SIG-M5 (cell line): ENCODE measurements at places on chromosomes 16 and 17.

GRCh38 chr17:2392252-2393173 lies 8.3 kb downstream of the MNT start:
- peak; percentile 90 for DNase-seq

GRCh38 chr17:47257651-47258339 lies 4.2 kb downstream of the ITGB3 start:
- no peak for DNase-seq

GRCh38 chr17:601244-601925 lies 113.3 kb downstream of the VPS53 start:
- no peak for DNase-seq

DNA sequence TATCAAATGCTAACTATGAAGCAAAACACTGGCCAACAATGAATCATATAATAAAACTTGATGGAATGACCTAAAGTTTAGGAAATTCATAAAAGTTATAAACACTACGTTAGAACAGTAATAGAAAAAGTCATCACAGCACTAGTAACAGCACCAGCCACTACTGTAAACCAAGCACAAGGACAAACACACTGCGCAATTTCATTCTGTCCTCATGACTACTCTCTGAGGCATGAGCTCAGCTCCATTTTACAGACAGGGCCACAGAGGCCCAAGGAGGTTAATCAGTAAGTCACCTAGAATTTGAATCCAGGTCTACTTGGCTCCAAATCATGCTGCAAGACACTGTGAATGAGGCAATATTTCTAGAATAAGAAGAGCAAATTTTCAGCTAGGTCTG lies 13.4 kb downstream of the EMC8 start:
- DNase-seq, result no peak

- no peak for DNase-seq
These were observed 14.2 kb upstream of the PEMT start for GRCh38 chr17:17605729-17606088.

DNA sequence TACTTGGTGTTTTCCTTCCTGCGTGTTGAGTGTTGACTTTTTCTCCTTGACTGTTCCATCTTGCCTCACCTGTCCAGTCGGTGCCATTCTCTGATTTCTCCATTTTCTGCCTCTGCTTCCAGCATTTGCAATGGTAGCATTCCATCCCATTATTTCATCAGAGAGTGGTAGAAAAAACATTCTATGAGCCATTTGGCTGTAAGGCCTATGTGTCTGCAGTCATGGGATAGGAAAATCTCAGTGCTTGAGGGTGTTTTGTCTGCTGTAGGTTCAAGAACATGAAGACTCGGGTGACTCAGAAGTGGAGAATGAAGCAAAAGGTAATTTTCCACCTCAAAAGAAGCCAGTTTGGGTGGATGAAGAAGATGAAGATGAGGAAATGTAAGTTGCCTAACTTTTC lies 2.7 kb downstream of the UTP18 start:
- DNase-seq, result no peak

GRCh38 chr16:81216706-81217105 lies 21.8 kb upstream of the BCO1 start:
- DNase-seq, result no peak

- DNase-seq, result no peak
These were observed 1.9 kb downstream of the MNT start for GRCh38 chr17:2398655-2399571.

- no peak for DNase-seq
These were observed 321.8 kb downstream of the HS3ST3B1 start for GRCh38 chr17:14622615-14623101.

- DNase-seq, result no peak
These were observed 25.0 kb upstream of the KCNJ2 start for GRCh38 chr17:70144260-70144846.

DNA sequence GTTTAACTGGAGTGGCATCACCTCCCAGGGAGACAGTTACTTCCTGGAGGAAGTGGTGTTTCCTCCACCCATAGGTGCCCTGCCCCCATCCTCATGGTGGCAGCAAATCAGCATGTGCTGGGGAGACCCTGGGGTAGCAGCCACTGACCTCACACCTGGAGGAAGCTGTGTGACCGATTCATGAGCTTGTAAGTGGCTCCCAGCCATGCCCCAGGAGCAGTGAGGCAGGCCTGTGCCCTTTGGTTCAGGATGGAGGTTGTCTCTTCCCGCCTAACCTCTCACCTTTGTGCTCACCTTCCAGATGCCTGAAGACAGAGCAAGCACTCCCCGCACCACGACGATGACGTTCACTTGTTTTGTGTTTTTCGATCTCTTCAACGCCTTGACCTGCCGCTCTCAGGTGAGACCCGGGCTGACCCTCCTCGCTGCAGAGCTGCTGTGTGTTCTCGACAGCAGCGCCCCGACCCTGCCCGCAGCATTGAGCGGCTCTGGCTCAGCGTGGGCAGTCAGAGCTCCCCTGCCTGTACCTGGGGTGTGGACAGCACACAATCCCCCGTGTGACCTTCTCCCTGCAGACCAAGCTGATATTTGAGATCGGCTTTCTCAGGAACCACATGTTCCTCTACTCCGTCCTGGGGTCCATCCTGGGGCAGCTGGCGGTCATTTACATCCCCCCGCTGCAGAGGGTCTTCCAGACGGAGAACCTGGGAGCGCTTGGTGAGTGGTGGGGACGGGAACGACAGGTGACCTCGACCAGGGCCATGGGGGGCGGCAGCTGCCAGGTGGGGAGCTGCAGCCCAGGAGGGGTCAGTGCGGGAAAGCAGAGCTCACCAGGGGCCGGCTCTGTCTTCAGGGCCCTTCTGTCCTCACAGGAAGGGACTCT lies 42.8 kb downstream of the MEAK7 start:
- no peak for DNase-seq

DNA sequence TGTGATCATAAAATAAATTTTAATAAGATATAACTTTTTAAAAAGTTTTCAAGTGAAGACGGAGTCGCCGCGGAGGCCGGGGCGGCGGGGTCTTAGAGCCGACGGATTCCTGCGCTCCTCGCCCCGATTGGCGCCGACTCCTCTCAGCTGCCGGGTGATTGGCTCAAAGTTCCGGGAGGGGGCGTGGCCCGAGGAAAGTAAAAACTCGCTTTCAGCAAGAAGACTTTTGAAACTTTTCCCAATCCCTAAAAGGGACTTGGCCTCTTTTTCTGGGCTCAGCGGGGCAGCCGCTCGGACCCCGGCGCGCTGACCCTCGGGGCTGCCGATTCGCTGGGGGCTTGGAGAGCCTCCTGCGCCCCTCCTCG lies at the start of gene FOXC2:
TSS of gene FOXC2 (plus strand) at position 229 of the 365 bp plus-strand sequence. CDS start 507 bp downstream, outside the sequence.
- no peak for DNase-seq

DNA sequence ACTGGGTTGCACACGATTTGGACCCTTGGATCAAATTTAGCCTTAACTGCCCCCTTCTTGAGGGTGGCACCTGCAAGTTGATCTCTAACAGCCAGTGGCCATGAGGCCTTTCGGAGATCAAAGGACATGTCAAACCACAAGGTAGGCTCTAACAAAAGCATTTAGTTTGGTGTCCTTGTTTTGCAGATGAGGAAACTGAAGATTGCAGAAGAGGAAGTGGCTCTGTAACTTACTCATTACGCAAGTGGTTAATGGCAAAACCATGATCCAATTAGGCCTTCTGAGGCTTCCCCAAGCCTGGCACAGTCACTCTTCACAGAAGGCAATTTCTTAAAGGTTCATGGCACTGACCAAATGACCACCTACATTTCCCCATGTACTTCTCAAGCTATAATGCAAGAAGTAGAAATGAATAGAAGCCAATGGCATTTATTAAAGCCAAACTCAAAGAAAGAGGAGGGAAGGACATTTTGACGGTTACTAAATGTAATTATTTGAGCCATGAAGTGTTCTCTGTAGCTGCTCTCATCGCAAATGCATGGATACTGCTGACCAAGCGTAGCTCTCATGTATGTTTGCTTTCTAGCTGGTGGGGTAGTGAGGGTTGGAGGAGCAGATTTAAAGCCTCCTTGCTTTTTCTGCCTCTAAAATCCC lies 32.8 kb upstream of the ABCC12 start:
- peak; percentile 73 for DNase-seq

DNA sequence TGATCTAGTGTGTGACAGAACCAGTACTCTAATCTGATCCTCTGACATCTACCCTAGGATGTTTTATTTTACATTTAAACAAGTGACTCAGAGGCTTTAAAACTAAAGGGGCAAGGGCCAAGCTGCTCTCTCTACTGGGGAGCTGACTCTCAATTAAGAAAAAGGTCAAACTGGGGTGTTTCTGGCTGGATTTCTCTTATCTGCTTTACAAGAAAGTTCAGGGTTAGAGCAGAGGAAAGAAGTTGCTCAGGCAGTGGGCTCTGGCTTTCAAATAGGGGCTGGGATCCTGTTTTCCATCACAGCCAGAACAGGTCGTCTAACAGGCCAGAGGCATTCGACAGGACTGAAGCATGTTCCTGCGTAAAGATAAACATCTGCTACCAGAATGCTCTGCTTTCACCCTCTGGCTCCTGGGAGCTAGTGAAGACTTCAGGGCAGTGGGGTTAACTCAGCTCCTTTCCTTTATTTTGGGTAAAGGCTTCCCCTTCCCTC lies 8.5 kb downstream of the MMP28 start:
- DNase-seq, result no peak

DNA sequence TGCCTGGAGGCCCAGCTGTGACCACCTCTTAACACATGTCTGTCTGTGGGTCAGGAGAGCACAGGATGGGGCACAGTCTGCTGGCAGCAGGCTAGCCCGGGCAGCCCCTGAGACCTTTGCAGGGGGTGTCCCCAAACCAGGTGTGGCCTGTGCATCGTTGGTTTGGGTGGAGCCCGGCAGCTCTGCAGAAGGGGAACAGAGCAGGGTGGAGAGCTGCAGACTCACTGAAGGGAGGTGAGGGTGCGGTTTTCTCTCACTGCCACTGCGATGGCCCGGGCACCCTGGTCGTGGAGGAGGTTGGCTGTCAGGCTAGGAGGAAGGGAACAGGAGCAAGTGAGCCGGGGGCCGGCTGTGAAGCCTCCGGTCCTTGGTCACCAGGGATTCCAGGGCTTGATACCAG lies 28.8 kb downstream of the NLRC3 start:
- no peak for DNase-seq

GRCh38 chr17:77609553-77610517 lies 348.7 kb upstream of the TNRC6C start:
- DNase-seq, result no peak

GRCh38 chr16:31466381-31466841 lies 5.5 kb upstream of the TGFB1I1 start:
- DNase-seq, result no peak

DNA sequence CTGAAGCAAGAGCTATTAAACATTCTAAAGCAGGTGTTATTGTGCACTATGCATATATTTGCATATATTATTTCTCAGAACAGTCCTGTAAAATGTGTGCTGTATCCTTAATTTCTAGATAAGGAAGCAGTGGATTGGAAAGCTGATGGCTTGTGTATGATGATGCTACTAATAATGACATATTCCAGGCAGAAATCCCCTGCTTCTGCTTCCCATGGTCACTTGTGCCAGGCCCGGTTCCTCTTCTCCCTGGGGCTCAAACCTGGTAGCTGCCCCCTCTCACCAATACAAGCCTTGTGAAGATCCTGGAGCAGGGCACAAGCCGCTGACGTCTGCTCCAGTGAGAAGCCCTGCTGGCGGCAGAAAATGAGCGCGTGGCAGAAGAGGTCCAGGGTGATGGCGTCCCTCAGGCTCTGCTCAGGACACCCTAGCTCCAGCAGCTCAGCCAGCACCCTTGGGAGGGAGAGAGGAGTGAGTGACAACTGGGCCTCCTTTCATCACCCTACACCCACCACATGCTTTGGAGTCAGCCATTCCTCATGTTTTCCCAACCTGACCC lies 1.8 kb downstream of the CFAP119 start:
- no peak for DNase-seq

DNA sequence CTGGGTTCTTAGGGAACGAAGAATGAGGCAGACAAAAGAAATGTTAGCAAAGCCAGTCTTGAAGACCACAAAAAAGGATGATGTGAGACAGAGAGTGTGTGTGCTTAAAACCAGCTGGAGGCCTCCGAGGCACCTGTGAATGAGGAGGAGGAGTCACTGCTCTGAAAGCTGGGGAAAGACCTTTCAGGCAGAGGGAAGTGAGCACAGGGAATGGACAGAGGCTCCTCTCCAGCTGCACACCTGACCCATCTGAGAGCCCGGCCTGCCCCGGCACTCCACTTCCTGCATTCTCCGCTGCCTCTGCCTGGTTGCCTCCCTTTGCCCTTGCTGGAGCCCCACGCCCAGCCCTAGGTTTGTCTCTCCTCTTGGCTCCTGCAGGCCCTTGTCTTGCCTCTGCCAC lies 55.2 kb upstream of the SREBF1 start:
- DNase-seq, result no peak

DNA sequence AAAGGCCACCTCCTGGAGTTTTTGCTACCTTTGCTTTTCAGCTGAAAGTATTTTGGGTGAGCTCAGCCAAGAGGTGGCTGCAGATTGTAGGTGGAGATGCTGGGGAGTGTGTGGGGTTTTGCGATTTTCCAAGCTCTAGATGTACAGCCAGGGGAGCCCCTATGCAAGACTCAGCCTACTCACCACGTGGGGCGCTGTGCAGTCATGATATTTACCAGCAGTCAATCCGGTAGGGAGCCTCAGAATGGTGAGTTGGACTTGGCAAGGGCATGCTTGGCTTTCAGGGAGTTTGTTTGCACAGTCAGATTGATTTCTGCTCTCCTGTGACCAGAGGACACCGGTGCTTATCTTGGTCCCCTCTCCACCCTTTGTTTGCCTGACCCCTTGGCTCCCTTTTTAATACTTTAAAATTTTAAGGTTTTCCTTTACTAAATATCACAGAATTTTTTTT lies 175.3 kb downstream of the UTP18 start:
- no peak for DNase-seq

DNA sequence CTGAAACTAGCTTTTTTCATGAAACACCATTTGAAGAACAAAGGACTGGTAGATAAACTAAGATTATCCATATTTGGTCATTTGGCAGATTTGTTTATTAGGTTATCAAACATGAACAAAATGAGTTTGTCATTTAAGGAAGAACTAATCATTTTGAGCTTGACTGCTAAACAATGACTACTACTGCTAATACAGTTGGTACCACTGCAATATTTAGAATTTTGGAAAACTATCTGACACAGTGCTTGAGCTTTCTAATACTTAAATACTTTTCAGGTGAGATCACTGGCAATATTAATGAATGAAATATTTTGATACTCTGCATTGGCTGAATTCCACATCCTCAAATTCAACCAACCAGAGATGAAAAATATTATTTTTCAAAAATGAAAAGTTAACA lies 47.2 kb downstream of the MED13 start:
- DNase-seq, result no peak

- DNase-seq, result no peak
These were observed 4.0 kb upstream of the ABCA10 start for GRCh38 chr17:69232650-69233049.

- no peak for DNase-seq
These were observed 92.1 kb downstream of the TTC19 start for GRCh38 chr17:16091773-16092172.

DNA sequence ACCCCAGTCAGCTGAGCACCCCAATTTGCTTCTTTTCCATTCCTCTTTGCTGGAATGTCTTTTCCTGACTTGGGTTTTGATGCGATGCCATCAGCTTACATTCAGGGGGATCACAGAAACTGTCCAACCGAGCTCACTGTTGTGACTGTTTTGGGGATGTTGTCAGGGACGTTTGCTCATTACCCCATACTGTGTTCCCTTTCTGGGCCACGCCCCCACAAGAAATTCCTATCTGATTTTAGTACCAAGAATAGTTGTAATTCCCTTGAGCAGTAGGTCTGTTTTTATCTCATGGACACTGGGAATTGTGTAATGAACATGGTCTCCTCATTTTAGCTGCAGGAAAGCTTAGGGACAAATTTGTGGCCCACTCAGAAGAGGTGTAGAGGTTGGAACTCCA lies 2.6 kb upstream of the NTN1 start:
- DNase-seq, result no peak

- DNase-seq, result no peak
These were observed 27.0 kb downstream of the CLUH start for GRCh38 chr17:2684549-2684948.
